Upper lobe of right lung (tissue), 1 donor: ENCODE measurements at places on chromosomes 5 and 9. TPM values are rescaled to one million over a fixed set of nuclear protein-coding genes. Genes with fewer than 3 reads are reported as not detected.

- no peak for DNase-seq
- no peak overlapping the region for H3K27ac ChIP-seq
- H3K36me3 ChIP-seq = no peaks in the 10 kb centered on the region
- H3K4me1 ChIP-seq = no peaks in the 10 kb centered on the region
Observed at GRCh38 chr5:170571875-170572852, 68.3 kb downstream of the KCNIP1 start.

- DNase-seq = no peak
- H3K27ac ChIP-seq = no peak overlapping the region
- H3K4me3 ChIP-seq = no peak overlapping the region
- H3K36me3 ChIP-seq = no peaks in the 10 kb centered on the region
- no peaks in the 10 kb centered on the region for H3K27me3 ChIP-seq
Observed at GRCh38 chr5:136615251-136616119, 250.1 kb upstream of the TRPC7 start.

GRCh38 chr5:112957036-112957808 lies 19.4 kb upstream of the DCP2 start:
- no peak overlapping the region for H3K4me3 ChIP-seq
- H3K27ac ChIP-seq = no peak overlapping the region
- no peaks in the 10 kb centered on the region for H3K36me3 ChIP-seq
- H3K4me1 ChIP-seq = peaks cover 31% of the 10 kb centered on the region
- no peak for DNase-seq
- no peaks in the 10 kb centered on the region for H3K27me3 ChIP-seq

GRCh38 chr9:106479679-106480078 lies 383.3 kb upstream of the ZNF462 start:
- no peaks in the 10 kb centered on the region for H3K36me3 ChIP-seq
- H3K27ac ChIP-seq = no peak overlapping the region
- H3K27me3 ChIP-seq = no peaks in the 10 kb centered on the region
- no peak for DNase-seq
- no peak overlapping the region for H3K4me3 ChIP-seq
- no peaks in the 10 kb centered on the region for H3K4me1 ChIP-seq

DNA sequence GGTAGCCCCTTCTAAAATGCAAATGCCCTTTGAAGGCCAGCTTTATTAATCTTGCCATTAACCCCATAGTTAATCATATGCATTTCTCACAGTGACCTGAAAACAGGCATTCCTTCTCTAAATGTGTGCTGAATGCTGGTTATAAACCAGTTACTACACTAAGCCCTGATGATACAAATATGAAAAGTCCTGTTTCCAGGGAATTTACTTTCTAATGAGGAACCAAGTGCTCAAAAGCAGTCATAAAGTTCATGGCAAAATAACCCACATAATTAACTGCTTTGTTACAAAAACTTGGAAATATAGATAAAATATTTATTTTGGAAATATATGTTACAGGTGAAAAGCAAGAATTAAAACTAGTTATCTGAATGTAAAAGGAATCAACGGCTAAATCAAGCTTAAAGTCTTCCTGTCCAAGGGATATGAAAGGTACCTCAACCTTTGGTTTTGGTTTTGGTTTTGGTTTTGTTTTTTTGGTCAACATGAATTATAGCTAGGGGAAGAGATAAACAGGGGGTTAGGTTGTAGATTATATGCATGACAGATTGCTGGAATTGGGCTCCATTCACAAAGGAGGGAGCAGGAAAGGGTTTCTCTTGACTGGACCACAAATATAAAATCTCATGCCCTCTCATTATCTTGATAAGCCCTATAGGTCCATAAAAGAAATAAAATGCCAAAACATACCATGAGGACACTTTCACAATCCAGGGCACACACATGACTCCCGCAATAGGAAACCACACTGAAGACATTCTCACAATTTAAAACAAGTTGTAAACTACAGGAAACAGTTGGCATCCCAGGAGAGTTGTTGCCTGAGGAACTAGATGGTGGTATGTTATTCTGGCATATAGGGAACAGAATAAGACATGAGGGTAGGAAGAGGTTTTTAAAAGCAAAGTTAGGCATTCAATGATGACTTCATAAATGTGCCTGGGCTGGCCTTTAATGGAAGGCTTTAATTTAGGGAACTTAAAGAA lies 46.7 kb upstream of the MACIR start:
- no peaks in the 10 kb centered on the region for H3K27me3 ChIP-seq
- no peaks in the 10 kb centered on the region for H3K36me3 ChIP-seq
- no peak overlapping the region for H3K27ac ChIP-seq

- no peak for DNase-seq
- no peaks in the 10 kb centered on the region for H3K36me3 ChIP-seq
- H3K27me3 ChIP-seq = no peaks in the 10 kb centered on the region
- H3K27ac ChIP-seq = no peak overlapping the region
- no peak overlapping the region for H3K4me3 ChIP-seq
- H3K4me1 ChIP-seq = no peaks in the 10 kb centered on the region
Observed at GRCh38 chr5:166074582-166075481, 2216.6 kb upstream of the WWC1 start.

DNA sequence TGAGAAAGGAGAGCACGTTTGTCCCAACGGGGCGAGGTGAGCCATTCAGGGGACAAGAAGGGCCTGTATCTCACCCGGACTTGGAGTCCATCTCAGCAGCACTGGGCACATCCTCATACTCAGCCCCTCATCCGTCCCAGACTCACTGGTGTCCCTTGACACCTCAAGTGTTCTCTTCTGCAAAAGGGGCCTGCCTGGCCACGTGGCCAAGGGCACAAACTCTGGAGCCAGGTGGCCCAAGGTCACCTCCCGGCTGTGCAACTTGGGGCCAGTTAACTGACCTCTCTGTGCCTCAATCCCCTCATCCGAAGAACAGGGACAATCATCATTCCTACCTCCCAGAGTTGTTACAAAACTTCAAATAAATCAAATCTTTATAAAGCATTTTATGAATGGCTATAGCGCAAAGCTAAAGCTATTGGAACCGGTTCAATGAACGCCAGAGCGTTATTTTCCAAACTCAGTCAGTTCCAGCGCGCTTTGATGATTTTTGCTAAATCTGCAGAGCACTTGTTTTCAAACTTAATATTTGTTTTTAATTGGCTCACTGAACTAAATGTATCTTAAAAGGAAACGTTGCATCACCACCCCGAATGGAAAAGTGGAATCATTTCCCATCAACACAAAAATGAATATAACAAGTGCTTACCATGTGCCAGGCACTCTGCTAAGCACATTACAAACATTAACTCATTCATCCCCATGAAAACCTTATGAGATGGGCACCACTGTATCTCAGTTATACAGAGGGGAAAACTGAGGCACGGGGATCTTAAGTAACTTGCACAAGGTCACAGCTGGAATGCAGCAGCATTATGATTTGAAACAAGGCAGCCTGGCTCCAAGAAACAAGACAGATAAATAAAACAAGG lies 49.3 kb downstream of the DUSP1 start:
- H3K27me3 ChIP-seq = no peaks in the 10 kb centered on the region
- peaks cover 42% of the 10 kb centered on the region for H3K4me1 ChIP-seq
- no peak for DNase-seq

DNA sequence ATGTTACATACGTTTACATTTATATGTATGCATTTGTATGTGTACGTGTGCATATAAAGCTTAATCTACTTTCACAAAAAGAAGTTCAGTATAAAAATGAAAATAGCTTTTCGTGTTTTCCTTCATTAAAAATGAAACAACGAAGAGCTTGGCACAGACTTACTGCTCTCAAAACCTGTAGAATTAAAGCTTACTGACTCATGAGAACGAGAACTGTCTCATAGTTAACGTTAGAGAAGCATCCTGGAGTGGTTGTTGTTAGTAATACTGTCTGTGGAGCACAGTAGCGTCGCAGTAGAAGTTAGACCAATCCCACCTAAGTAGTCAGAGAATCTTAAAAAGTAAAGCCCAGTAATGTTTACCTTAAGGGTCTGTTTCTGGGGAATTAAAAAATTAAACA lies 1.3 kb downstream of the MAT2B start:
- peaks cover 33% of the 10 kb centered on the region for H3K4me1 ChIP-seq
- no peak for DNase-seq
- H3K4me3 ChIP-seq = peak overlapping the region; percentile 74
- H3K27me3 ChIP-seq = no peaks in the 10 kb centered on the region

DNA sequence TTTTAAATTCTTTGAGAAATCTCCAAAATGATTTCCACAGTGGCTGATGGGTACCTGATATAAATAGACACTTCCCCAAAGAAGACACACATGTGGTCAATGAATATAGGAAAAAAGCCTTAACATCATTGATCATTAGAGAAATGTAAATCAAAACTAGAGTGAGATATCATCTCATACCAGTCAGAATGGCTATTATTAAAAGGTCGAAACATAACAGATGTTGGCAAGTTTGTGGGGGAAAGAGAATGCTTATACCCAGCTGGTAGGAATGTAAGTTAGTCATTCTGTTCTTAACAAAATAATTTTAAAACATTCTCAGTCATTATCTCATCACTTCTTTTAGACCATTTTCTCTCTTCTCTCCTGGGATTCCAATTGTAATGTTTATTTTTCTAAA lies 1666.0 kb upstream of the ACO1 start:
- no peaks in the 10 kb centered on the region for H3K27me3 ChIP-seq
- no peaks in the 10 kb centered on the region for H3K4me1 ChIP-seq
- H3K4me3 ChIP-seq = no peak overlapping the region
- no peak overlapping the region for H3K27ac ChIP-seq

DNA sequence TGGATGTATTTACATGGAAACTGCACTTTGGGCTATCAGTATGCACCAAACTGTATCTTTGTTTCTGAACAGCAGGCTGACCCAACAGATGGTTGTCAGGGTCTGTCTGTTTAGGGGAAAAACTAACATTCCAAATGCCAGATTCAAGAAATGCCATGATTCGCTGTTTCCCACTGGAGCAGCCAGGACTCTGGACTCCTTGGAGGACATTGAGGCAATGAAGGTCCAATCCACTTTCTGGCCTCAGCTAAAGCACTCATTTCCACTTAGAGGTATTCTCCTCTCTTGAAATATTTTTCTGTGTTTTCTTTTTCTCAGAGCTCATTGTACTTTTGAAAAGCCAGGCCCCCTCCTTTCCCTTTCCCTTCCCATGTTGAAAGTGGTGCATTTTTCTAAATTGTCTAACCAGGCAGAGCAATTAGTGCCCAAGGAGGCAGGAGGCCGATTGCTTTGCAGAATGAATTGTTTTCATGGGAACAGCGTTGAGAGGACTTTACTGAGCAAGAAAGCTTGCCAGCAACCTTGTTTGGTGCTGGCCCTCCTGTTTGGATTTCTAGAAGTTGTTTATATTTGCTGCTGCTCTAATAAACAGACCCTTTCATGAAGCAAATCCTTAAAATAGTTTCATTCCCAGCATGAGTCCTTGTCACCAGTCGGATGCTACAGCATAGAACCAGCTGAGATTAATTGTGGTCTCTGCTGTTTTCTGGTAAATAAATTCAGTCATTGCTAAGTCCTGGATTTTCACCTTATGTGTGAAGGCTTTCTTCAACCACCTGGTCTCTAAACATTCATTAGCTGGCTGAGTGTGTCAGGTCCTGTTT lies 132.8 kb upstream of the TAF11L2 start:
- H3K27me3 ChIP-seq = no peaks in the 10 kb centered on the region
- no peaks in the 10 kb centered on the region for H3K4me1 ChIP-seq
- no peak overlapping the region for H3K27ac ChIP-seq
- no peaks in the 10 kb centered on the region for H3K36me3 ChIP-seq
- no peak for DNase-seq

DNA sequence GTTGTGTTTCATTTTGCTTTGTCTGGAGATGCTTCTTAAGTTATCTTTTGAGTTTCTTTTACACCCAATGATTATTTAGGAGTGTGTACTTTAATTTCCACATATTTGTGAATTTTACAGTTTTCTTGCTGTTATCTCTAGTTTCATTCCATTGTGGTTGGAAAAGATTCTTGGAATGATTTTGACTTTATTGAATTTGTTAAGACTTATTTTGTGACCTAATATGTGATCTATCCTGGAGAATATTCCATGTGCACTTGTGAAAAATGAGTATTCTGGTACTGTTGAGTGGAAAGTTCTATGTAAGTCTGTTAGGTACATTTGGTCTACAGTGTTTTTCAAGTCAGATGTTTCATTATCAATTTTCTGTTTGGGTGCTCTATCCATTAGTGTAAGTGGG lies 24.4 kb upstream of the GRAMD2B start:
- DNase-seq = no peak
- no peaks in the 10 kb centered on the region for H3K4me1 ChIP-seq
- H3K27ac ChIP-seq = no peak overlapping the region
- no peaks in the 10 kb centered on the region for H3K27me3 ChIP-seq

The PCDHGA1 gene
- total RNA-seq = 0.46 TPM

The AUH gene
- 18.6 TPM for total RNA-seq

The LCN2 gene
- total RNA-seq = 14.3 TPM

The CAMK2A gene
- total RNA-seq = 1.5 TPM
